ENCODE measurements at places on chromosomes 2 and 18. TPM values are rescaled to one million over a fixed set of nuclear protein-coding genes. Genes with fewer than 3 reads are reported as not detected.
A peak's percentile ranks its signal among the peaks of the same experiment; 100 is the strongest.

Gene PPP1R1C
- not detected for total RNA-seq

- DNase-seq: peak; percentile 73
Measured at GRCh38 chr18:76620321-76621170, 125.5 kb upstream of the ZNF516 start.

DNA sequence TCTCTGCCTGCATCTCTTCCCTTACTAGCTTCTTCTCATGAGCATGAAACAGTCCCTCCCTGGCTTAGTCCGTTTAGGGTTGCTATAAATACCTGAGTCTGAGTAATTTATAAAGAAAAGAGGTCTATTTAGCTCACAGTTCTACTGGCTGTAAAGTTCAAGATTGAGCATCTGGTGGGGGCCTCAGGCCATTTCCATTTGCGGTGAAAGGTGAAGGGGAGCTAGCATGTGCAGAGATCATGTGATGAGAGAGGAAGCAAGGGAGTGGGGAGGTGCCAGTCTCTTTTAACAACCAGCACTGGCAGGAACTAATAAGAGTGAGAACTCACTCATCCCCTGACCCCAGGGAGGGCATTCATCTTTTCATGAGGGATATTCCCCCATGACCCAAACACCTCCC is 26.8 kb downstream of the RHBDD1 start:
- no peak for DNase-seq

Gene MFSD6
- 11.8 TPM for total RNA-seq

Gene GLI2
- total RNA-seq: 6.9 TPM

- DNase-seq: no peak
Measured at GRCh38 chr2:195304310-195304709, 352.7 kb upstream of the SLC39A10 start.

DNA sequence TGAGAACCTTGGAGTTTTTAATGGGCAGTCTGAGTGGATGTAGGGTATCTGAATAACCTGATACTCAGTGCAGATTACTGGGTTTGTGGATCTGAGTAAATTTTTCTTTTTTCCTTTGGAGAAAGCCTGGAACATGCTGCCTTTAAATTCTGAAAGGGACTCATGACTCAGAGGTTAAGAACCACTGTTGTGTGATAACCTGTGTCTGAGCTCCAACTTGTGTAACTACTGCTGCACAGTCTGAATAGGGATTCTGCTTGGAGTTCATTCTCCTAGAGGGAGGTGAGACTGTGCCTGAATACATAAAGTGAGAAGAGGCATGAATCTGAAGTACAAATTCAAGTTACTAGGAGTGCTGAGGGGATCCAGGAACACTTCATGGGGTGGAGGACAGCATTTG is 36.2 kb downstream of the KDM3A start:
- no peak for DNase-seq

DNA sequence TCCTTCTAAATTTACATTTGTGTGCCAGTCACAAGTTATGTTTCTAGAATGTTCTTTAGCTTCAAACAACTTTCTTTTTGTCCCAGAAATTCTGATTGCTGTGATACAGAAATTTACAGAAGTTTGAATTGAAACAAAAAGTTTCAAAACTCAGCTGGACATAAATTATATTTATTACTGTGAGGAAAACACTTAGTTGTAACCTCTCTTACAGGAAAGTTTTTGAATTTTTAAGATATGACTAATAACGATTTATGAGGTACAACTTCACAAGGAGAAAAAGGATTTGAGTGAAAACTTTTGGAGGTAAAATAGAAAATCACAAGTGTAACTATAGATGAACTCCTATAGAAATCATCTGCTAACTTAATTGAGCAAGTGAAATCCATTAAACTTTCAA is 205.3 kb downstream of the TMEM247 start:
- no peak for DNase-seq

Gene IL1F10
- total RNA-seq: not detected

Gene NLRC4
- total RNA-seq: 0.97 TPM

GRCh38 chr2:55408098-55408882 is 11.4 kb downstream of the CCDC88A start:
- no peak for DNase-seq

GRCh38 chr18:23779696-23780303 is 90.5 kb downstream of the LAMA3 start:
- no peak for DNase-seq

Gene ANKRD36C
- total RNA-seq: 40.0 TPM

DNA sequence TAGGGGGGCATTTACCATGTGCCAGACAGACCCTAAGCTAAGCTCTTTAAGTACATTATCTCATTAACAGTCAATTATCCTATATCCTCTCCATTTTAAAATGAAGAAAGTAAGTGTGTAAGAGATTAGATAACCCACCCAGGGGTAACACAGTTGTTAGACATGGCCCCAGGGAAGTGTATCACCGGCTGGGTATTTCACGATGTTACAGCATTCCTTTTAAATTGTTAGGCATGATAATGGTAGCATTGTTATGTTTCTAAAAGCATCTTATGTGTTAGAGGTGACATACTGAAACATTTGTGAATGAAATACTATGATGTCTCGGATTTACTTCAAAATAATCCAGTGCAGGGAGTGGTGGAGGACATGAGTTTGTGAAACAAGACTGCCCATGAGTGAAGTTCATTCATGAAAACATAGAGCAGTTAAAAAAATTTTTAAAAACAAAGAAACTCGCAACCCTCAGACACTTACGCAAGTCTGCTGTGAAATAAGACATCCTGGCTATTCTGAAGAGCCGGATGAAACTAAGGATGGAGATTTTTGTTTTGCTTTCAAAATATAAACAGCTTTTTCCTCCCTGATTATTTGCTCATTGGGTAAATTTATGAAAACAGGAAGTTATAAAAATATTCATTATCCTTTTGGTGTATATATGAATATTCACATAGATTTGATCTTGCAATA is 54.9 kb downstream of the IL1RL2 start:
- DNase-seq: no peak

DNA sequence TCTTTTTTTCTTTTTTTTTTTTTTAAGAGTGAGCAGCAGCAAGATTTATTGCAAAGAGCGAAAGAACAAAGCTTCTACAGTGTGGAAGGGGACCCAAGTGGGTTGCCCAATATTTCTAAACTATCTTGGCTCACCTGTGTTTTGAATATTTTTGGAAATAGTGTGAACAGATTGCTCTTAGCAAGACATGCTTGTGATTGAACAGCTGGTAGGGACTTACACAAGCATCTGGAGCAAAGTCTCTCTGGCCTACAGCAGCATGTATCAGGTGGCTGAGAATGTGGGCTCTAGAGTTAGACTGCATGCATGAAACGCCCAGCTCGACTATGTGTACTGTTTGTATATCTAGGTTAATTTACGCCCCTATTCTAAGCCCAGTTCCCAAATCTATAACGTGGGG is 40.3 kb upstream of the FBXO11 start:
- no peak for DNase-seq

Gene SMAD2
- 132 TPM for total RNA-seq

GRCh38 chr18:621291-622043 is 24.7 kb downstream of the CLUL1 start:
- DNase-seq: no peak

DNA sequence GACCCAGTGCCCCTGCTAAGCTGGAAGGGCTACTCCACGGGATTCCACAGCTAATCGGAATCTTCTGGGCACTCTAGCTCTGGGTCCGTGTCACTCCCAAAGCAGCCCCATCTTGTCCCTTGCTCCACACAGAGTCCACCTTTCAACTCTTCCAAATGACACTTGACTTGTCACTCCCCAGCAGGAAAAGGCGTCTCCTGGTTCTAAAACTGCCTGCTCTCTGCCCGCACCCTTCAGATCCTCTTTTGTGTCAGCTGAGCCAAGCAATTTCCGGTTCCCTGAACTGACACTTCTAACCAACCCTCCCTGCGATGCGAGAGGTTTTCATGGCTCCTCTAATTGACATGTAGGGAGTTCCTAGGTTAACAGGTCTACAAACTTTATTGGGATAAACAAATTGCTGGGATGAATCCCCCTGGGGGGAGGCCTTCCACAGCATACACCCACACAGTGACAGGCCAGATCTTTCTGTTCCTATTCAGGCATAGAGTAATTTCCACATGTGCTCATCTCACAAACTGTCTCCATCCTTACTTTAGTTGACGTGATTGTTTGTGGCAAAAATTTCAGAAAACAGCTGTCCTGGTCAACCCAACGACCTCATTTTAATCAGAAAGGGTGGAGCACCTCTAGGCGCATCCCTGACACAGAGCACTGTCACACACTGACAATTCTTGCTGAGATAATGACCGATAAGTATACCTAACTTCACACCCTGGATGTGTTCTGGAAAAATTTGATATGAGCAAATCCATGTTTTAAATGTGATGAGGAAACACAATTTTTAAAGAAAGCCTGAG is 104.9 kb downstream of the RBMS1 start:
- DNase-seq: no peak

DNA sequence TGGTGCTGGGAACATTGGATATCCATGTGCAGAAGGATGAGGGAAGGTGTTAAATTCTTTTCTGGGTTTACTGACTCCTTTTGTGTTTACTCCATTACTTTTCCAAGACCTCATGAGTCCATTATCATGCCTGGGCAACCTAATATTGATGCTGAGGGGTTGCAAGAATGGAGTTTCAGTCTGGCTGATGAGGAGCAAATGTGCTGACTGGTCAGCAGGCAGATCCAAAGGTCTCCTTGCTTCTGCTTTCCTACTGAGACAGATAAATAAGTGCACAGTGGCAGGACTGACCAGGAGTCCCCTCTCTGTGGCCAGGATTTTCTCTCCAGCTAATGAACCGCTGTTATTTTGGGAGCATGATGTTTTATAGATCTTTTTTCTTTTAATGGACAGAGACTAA is 43.6 kb upstream of the WIPF1 start:
- DNase-seq: no peak

- no peak for DNase-seq
Measured at GRCh38 chr18:48709371-48710062, 170.7 kb downstream of the CTIF start.

DNA sequence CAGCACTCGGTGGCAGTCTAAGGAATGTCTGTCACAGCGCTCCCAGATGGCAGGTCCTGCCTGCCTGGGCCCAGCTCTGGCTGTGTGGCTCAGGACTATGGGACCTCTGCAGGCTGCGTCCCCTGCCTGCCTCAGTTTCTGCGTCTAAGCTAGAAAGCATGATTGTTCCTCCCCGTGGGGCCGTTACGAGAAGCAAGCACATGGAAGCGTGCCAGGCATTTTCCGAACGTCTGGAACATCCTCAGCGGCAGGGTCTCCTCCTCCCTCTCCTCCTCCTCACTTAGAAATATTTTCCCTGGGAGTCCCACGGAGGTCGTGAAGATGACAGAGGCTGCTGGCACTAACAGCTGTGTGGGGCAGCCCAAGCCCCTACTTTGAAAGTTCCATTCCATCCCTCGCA is 43.3 kb downstream of the LRRFIP1 start:
- peak; percentile 65 for DNase-seq

Gene LIMS4
- 3.5 TPM for total RNA-seq

GRCh38 chr2:180040146-180040925 is 33.2 kb upstream of the CWC22 start:
- no peak for DNase-seq

GRCh38 chr2:122072666-122073065 is 317.2 kb downstream of the TSN start:
- DNase-seq: no peak

DNA sequence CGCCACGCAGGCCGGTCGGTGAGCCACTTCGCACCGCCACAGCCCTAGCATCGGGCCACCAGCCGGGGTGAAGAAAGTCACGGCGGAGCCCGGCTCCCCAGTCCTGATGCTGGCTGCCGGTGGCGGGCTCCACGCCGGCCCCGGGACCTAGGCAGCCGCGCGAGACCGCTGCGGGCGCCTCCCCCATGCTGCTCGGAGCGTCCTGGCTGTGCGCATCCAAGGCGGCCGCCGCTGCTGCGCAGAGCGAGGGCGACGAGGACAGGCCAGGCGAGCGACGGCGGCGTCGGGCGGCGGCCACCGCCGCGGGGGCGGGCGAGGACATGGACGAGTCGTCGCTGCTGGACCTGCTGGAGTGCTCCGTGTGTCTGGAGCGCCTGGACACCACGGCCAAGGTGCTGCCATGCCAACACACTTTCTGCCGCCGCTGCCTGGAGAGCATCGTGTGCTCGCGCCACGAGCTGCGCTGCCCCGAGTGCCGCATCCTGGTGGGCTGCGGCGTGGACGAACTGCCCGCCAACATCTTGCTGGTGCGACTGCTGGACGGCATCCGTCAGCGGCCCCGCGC is 433 bp downstream of the SH3RF3 start:
- peak; percentile 57 for DNase-seq

GRCh38 chr2:109270505-109271312 is 141.7 kb downstream of the SH3RF3 start:
- no peak for DNase-seq

DNA sequence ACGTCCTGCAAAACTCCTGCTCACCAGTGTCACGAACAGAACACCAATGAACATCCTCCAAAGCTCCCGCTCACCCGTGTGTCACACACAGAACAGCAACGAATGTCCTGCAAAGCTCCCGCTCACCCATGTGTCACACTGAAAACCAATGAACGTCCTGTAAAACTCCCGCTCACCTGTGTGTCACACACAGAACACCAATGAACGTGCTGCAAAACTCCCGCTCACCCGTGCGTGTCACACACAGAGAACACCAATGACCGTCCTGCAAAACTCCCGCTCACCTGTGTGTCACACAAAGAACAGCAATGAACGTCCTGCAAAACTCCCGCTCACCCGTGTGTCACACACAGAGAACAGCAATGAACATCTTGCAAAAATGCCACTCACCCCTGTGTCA is 20.5 kb upstream of the FAM110C start:
- DNase-seq: no peak

Gene PAIP2B
- total RNA-seq: 13.6 TPM

GRCh38 chr2:174461221-174461620 is 25.6 kb downstream of the GPR155 start:
- no peak for DNase-seq

DNA sequence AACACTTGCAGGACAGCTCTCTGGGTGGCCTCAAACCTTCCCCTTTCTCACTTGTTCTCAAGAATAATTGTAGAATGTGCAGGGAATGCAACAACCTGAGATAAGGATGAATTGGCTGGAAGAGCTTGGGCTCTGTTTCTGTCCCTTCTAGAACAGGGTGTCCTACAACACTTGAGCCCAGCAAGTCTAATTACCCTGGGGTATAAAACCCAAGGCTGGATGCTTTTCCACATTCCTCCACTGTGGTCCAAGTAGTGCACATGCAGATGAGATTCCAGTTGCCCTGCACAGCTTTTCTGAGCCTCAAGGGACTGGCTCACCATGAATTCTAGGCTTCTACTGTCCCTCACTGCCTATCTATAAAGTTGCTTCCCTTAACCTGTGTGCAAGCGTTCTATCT is 140.8 kb upstream of the SPATS2L start:
- no peak for DNase-seq

DNA sequence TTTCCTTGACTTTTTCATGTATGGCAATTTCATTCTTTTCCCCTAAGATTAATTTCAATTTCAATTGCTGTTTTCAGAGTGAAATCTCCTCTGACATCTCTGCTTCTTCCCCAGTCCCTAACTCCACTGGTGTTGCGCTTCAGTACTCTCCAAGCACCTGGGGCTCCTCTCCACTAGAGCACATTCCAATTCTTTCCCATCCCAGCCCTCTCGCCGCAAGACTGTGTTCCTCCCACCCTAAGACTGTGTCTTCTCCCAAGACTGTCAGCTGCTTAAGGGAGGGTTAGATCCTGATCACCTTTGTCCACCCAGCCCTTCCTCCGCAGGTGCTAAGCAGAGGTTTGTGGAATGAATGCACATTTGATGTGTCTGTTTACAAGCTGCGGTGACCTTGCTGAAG is 255.7 kb upstream of the CCDC68 start:
- no peak for DNase-seq

Measured in ovary (tissue), 10 donors.